ENCODE measurements at places on chromosomes 4 and X.

DNA sequence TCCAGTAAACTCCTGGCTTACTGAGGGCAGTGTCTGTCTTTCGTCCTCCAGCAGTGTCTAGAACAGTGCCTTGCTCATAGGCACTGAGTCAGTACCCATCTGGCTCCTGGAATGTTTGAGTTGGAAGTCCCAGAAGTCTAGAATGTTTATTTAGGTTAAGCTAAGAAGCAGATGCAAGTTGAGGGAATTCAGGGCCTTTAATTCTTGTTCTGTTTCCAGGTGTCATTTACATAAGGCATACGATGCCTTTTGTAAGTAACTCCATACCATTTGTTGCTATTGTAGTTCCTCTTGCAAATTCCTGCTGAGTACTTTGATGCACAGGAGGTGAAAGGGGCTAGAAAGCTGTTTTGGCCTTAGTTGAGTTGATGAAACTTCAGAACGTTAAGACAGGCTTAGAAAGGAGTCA, 22.2 kb downstream of the ARHGAP10 start:
- peak; percentile 70 for DNase-seq

DNA sequence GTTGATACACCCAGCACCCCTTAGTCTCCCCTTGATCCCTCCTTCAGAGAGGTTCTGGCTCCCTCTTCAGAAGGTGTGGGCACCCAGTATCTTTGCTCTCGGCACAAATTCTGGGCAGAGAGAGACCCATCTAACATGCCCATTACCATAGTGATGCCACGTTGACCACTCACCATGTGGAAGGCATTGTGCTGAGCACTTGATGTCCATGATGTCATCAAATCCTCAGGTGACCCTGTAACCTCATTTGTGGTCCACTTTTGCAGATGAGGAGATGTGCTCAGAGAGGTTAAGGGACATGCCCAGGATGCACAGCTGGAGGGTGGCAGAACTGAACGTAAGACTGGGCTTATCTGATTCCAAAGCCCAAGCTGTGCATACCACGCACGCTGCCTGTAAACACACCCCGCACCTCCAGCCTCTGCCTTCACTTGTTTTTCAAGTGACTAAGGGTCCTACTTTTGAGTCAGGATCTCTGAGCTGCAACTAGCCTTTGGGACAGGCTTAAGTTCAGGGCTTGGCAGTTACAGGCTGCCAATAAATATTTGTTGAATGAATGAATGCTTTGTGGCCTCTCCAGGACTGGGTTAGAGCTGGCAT, 55.2 kb downstream of the HTRA3 start:
- no peak for DNase-seq

DNA sequence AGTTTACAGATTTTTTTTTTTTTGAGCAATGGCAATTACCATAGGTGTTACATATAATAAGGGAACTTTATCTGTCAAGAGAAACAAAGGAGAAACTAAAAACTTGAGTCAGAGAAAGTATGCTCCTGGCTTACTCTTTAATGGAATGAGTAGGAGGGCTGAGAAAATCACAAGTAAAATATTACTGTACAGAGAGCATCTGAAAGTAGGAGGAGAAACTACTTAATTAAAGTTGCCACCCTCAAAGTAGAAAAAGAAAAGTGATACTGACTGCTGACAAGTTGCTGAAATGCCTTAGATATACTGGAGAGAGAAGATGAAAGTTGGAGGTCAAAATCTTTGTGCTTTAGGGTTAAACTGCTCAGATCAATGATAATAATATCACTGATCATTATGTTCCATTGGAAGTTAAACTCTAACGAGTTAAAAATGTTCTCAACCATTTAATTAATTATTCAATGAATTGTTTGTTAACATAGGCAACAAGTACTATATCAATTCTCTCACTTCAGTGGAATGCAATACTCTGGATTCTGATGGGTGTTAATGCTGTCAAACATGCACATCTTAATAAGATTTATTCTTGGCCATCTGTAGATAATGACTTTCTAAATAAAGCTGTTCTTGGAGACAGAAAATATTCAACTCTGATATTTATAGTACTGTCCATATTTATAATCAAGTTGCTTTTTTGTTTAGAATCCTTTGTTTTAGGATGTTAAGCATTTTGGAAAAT, 61.2 kb upstream of the CAMK2D start:
- DNase-seq, result no peak

- no peak for DNase-seq
Measured at GRCh38 chr4:137067735-137068134, 464.6 kb downstream of the PCDH18 start.

GRCh38 chrX:55357236-55357635, 92.5 kb upstream of the PAGE3 start:
- no peak for DNase-seq

DNA sequence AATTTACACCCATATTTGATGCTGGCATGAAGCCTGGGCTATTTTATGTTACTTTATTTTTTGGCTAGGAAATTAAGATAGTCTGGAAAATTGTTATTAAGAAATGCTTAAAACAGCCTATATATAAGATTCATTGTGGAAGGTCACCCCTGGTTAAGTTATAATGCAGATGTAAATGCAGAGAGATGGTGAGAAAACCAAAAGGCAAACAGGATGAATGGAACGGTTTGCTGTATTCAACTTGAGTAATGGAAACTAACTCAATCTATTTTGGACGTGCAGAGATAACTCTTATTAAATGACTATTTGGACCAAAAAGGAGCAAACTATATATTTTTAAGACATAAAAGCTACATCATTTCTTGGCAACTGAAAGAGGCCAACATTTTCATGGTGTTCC, 446.3 kb upstream of the FRG1 start:
- no peak for DNase-seq

DNA sequence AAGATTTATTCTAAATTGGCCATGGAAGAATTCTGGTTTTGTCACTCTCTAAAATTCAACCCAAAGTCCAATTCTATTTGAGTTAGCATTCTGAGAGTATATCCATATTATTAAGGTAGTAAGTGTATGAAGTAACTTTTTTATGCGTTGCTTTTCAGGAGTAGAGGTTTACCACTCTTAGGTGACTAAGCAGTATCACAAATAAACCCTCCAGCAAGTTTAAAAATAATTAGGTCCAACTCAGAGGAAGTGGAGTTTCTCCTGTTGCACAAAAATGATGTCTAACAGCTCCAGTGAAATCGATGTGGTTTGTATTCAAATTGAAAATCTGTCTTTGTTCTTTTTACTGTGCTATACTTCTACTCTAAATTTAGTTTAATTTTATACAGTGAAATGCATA, 6.6 kb downstream of the SCML1 start:
- no peak for DNase-seq
